ENCODE measurements at places on chromosomes 2 and 18.

DNA sequence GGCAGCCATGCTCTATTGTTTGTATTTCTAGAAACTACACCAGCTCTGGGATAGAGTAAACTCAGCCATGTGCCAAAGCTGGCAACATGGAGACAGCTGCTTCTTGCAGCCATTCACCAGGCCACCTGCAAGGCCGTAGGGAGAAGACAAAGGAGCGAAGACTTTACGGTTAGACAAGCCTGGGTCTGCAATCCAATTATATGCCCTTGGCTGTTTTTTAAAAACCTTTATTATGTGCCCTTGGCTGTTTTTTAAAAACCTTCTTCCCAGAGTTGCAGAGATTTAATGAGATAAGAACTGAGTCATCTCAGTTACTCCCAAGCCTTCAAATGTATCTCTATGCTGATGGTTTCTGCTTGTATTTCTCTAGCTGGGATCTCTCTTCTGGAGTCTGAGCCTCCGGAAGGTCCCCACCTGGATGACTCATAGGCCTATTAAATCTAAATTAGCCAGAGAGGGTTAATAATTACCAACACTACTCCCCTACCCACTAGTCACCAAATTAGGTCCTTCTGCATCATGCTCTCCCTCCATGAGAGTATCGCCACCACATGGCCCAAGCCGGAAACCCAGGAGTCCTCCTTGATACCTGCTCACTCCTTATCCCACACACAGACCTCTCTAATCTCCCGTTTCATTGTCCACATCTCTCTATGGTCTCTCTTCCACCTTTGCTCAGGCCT is 17.5 kb upstream of the DPP4 start:
- DNase-seq = no peak

DNA sequence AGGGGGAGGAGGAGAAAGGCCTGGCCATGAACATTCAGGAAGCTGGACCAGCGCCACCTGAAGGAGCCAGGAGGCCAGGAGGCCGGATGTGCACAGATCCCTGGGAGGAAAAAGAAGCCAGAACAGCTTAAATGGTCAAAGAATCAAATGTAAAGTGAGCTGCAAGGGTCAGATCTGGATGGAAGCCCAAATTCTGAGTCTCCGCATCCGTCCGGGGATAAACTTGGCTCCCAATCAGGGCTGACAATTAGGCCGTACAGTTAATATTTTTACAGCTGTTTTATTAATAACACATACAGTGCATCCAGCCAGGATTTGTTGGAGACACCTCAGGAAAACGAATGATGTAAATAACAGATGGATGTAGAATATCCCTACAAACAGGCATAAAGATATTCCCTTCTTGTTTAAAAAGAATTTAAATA is 495.1 kb upstream of the TCF4 start:
- no peak for DNase-seq

DNA sequence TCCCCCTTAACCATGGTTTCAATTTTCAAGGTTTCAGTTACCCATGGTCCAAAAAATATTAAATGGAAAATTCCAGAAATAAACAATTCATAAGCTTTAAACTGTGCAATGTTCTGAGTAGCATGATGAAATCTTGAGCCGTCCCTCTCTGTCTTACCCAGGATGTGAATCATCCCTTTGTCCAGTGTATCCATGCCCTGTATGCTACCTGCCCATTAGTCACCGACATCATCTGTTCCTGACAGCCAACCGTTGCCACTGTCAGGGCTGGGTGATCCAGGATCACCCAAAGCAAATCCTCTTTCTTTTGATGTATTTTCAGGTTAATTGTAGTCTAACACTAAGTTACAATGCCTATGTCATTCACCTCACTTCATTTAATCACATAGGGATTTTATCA is 15.7 kb upstream of the OLA1 start:
- no peak for DNase-seq

DNA sequence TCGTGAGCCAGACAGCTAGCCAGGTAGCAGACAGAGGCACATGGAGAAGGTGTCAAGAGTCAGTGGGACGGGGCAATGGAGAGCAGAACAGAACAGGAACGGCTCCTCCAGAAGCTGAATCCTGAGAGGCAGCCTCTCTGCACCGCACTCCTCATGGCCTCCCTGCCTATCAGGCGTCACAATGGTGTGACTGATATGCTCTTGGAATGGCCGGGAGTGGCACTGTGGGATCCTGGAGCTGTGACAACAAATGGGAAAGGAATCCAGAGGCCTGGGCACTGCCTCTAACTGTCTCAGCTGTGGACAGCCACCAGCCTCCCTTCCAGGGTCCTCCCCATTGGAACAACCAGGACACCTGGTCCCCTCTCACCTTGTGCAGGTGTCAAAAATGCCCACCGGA is 89.1 kb upstream of the ID2 start:
- DNase-seq = no peak

DNA sequence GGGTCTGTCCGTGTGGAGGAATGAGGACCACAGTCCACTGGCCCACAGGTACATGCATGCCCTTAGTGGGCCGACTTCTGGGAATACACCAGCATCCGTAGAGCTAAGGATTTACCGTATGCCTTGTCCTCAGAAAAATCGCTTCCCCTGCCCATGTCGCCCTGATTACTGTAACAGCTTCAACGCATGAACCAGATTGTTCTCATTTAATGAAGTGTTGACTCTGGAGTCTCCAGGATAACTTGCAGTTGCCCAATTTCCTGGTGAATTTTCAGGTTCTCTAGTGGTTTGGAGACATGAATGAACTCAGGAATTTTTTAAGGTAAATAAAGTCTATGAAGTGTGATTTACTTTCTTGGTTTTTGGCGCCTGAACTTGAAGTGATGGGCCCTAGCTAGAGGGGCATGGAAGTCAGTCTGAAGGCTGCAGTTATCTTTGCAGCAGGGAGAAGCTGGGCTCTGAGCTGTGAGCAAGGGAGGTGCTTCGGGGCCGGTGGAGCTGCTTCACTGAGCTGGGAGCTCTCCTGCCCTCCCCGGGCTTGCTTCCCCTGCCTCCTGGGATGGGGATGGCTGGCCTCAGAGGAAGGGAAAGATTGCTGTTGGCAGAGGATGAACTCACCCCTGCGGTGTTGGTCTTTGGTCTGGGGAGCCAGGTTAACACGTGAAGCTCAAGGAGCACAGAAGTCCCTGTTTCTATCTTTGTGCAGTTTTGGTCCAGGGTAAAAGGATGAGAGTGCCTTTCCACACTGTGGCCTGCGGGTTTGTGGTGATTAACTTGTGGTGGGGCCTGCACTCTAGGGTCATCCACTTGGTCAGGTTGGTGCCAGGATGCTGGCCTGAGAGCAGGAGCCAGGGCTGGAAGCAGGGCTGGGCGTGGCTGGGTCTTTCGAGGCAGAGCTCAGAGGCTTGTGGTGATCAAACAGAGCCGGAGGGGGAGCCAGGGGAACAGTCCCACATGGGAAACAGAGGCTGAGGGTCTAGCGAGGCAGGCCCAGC is 28.1 kb downstream of the TCF7L1 start:
- no peak for DNase-seq

DNA sequence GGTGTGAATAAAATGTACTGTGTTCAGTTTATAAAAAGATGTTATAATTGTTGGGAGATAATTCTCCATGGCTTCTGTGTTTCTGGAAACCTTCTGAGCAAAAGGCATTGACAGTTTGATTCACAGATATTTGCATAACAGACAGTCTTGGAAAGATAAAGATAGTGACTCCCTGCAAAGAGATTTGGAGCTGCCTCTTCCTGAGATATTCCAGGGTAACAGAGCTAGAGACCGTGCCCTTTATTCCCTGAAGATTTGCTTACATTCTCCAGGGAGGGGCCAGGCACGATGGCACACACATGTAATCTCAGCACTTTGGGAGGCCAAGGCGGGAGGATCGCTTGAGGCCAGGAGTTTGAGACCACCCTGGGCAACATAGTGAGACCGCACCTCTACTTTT is 12.2 kb upstream of the ANXA4 start:
- DNase-seq = no peak

- no peak for DNase-seq
Measured at GRCh38 chr2:55966401-55967118, 43.0 kb upstream of the EFEMP1 start.

DNA sequence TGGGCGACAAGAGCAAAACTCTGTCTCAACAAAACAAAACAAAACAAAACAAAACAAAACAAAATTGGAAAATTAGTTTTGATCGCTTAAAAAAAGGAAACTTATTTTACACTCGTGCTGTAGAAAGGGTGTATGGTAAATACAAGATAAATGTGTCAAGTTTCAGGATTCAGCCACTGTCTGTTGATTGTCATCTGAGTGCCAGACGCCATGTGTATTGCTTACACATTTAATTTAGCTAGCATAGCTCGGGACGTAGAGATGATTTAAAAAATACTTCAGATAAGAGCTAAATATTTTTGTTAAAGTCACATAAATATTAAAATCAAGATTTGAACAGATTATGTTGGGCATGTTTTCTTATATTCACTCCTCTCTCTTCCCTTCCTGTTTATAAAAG is 568.1 kb upstream of the ZNF804A start:
- no peak for DNase-seq

- DNase-seq = no peak
Measured at GRCh38 chr2:212282671-212283261, 255.8 kb downstream of the ERBB4 start.

DNA sequence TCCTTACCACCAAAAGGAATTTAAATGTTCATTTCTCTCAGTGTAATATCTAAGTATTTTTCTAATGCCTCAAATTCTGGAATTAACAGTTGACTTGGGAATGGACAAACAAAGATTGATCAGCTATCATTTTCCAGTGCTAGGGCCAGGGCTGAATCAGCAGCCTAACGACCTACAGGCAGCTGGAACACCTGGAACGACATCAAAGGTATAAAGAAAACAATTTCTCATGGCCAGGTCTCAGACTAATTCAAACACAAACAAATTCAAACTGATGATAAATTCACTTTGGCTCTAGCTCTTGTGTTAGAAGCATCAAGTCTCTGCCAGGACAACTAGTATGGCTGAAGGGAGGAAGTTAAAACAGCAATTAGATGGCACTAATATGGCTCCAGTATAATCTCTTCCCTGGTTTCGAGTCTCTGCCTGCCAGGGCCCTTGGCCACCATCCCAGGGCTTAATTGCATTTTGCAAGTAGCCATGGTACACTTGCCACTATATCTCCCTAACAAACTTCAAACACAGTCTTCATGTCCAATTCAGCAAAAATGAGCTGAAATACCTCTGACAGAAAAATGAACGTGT is 70.2 kb upstream of the FSHR start:
- no peak for DNase-seq

All from stimulated activated CD8-positive, alpha-beta memory T cell treated with anti-CD3 and anti-CD28 coated beads, Interleukin-2, amount 100 ng/mL, for 48 hours (primary cell).